Stimulated activated CD4-positive, alpha-beta T cell treated with anti-CD3 and anti-CD28 coated beads, Interleukin-4, amount 100 ng/mL, for 1 hour (primary cell): ENCODE measurements at places on chromosomes 5 and 9.

- no peak for DNase-seq
Measured at GRCh38 chr5:6722015-6722414, 8.8 kb downstream of the TENT4A start.

- DNase-seq, result no peak
Measured at GRCh38 chr9:98790134-98790841, 6.1 kb downstream of the ANKS6 start.

- no peak for DNase-seq
Measured at GRCh38 chr5:97097326-97098230, 44.8 kb downstream of the LIX1 start.

- DNase-seq, result no peak
Measured at GRCh38 chr9:91929331-91929730, 20.7 kb downstream of the ROR2 start.

DNA sequence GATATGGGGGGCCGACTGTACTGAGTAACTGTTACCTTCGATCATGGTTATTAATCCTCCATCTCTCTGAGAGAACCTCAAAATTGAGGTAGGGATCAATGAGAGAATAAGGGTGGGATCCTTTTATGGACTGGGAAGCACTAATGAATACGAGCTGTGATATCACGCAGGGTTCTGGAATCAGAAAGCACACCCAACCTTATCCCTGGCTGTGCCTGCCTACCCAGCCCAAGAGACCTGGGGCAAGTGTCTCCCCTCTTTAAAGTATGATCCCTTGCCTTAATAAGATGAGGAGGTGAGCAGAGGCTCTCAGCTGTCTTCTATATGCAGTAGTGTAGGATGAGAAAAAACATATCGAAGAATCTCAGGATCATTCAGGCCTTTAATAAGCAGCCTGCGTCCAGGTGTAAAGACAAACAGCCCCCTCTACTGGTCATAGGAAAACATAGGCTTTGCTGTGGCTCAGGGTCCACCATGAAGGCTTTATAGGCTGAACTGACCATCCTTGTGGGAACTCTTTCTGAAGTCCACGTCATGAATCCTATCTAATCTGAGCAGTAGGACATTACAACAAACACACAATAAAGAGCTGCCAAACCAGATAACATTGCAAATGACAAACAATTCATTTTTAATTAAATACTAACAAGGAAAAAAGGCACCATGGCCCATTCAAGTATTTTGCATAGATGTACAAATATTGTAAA, 16.8 kb downstream of the NIPAL4 start:
- DNase-seq, result no peak

- peak; percentile 16 for DNase-seq
Measured at GRCh38 chr5:87121304-87122150, 146.2 kb upstream of the RASA1 start.

- DNase-seq, result no peak
Measured at GRCh38 chr9:12723409-12724028, 30.3 kb downstream of the TYRP1 start.

DNA sequence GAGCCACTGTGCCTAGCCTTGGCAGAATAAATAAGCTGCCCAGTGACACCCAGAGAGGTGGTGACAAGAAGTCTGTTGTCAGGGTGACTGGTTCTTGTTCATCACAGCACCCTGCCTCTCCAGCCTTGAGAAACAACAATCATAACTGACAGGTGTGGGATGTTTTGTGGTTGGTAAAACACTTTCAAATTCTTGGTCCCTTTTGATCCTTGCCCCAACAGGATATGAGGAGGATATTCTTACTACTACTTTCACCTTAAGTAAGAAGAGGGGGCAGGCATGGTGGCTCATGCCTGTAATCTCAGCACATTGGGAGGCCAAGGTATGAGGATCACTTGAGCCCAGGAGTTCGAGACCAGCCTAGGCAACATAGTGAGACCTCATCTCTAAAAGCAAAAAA, 14.2 kb upstream of the FRRS1L start:
- peak; percentile 20 for DNase-seq

- DNase-seq, result no peak
Measured at GRCh38 chr9:116280529-116280928, 126.9 kb downstream of the PAPPA start.

- peak; percentile 35 for DNase-seq
Measured at GRCh38 chr5:18745988-18746615, 1111.8 kb downstream of the TAF11L14 start.

DNA sequence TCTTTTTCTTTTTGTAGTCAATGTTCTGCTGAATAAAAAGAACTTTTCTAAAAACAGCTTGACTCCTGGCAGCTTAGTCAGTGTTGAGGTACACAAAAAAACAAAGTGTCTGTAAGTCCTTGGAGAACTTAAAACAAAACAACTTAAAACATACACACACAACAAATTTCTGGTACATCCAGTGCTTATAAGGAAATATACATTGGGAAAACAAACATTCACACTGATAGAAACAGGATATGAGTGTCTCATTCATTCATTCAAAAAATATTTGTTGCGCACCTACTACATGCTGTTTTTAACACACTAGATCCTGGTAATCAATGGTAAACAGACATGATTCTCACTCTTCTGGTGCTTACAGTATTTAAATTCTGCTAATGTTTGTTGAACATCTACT, 27.4 kb upstream of the MEGF9 start:
- no peak for DNase-seq

- DNase-seq, result no peak
Measured at GRCh38 chr9:136722093-136722968, 10.0 kb downstream of the DIPK1B start.

DNA sequence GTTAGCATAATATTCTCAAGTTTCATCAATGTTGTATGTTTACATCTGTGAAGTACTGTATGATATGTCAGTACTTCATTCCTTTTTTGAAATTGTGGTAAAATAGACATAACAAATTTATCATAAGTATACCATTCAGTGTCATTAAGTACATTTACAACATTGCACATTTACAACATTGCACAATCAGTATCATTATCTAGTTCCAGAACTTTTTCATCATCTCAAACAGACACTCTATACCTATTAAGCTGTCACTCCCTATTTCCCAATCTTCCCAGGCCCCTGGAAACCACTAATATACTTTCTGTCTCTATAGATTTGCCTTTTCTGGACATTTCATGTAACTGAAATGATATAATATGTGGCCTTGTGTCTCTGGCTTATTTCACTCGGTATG, 75.1 kb upstream of the ATG10 start:
- DNase-seq, result no peak

GRCh38 chr9:37447111-37447510, 18.1 kb downstream of the ZBTB5 start:
- no peak for DNase-seq

DNA sequence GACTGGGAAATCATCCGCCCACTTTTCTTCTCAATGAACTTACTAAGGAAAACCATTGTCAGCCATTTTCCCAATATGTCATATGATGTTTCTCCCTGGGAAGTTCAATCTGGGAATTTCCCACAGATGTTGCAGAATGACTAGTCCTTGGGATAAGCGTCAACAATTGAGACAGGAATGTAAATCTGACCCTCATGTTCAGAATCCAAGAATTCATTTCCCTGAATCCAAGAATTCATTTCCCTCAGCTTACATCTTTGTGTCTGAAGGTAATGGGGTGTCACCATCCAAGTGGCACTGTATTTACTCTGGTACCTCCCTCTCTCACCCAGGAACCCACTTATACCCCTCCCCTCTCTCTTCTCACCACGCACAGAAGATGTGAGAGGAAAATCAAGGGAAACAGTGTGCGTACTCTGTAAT, 7.4 kb downstream of the KLF9 start:
- DNase-seq, result no peak

DNA sequence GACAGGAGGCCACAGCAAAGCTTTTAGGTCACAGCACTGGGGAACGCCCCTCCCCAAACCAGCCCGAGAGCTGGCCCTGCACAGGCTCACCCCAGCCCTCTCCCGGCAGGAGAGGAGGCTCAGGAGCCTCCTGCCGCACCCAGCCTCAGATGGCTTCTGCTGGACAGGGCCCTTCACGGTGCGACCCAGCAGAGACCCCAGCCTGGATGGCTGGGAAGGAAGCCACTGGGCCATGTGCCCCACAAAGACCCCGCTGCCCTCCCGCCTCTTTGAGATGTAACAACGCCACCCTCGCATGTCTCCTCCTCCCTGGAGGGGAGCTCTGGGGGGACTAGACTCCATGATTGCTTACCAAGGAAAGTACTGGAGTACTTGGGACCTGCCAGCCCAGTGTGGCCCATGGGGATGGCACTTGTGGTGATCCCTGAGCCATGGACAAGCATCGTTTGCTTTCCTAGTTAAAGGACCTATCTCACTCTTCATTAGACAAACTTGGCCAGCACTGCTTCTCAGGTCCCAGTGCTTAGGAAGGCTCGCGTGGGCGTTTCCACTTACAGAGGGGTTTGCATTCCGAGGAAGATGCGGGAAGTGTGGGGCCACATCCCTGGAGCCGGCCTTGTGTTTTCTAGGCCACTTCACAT, 9.0 kb downstream of the MYMK start:
- no peak for DNase-seq

- no peak for DNase-seq
Measured at GRCh38 chr9:136564379-136564988, 18.6 kb upstream of the NOTCH1 start.

- no peak for DNase-seq
Measured at GRCh38 chr5:593511-593910, 18.6 kb upstream of the CEP72 start.

DNA sequence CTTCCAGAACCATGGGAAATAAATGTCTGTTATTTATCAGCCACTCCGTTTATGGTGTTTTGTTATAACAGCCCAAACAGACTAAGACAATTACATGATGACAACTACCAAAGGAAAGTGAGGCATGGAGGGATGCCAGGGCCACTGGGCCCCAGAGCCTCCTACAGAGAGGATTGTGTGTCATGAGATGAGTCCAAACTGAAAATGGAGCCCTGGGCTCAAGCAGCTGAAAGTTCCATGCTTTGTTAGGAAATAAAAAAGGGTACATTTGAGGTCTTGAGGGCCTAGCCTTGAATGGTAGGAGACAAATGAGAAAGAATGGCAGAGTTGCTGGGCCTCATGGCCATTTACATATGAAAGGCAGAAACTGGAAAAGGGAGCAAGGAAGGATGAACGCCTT, 586.5 kb downstream of the CETN3 start:
- DNase-seq, result no peak

GRCh38 chr5:112479418-112479817, 60.3 kb upstream of the EPB41L4A start:
- no peak for DNase-seq

- no peak for DNase-seq
Measured at GRCh38 chr9:128344931-128345605, 4.7 kb downstream of the SLC27A4 start.

- no peak for DNase-seq
Measured at GRCh38 chr9:4214486-4214885, 85.4 kb downstream of the GLIS3 start.

GRCh38 chr5:40223884-40224402, 455.8 kb upstream of the PTGER4 start:
- DNase-seq, result peak; percentile 12

DNA sequence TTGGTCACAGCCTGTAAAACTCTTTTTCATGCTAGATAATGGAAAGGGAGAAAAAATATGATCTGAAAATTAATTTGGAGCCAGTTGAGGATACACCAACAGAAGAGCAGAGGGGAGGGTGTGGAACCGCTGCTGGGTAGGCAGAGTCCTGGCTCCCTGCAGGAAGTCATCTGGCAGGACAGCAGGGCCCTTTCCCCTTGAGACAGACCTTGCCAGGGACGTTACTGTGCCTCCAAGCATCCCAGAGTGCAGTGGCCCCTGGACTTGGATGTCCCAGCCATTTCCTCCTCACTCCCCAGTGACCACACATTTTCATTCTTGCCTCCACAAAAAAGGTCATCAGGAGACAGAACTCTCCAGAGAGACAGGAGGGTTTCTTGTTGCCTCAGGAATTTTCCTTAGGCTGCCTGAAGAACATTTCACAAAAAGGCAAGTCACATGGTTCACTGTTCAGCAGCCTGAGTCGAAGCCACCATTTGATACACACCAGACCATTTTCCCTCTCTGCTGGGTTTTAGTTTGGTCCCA, 5.9 kb downstream of the TRPM3 start:
- DNase-seq, result no peak

GRCh38 chr9:89388084-89388867, 70.0 kb downstream of the SECISBP2 start:
- DNase-seq, result no peak

DNA sequence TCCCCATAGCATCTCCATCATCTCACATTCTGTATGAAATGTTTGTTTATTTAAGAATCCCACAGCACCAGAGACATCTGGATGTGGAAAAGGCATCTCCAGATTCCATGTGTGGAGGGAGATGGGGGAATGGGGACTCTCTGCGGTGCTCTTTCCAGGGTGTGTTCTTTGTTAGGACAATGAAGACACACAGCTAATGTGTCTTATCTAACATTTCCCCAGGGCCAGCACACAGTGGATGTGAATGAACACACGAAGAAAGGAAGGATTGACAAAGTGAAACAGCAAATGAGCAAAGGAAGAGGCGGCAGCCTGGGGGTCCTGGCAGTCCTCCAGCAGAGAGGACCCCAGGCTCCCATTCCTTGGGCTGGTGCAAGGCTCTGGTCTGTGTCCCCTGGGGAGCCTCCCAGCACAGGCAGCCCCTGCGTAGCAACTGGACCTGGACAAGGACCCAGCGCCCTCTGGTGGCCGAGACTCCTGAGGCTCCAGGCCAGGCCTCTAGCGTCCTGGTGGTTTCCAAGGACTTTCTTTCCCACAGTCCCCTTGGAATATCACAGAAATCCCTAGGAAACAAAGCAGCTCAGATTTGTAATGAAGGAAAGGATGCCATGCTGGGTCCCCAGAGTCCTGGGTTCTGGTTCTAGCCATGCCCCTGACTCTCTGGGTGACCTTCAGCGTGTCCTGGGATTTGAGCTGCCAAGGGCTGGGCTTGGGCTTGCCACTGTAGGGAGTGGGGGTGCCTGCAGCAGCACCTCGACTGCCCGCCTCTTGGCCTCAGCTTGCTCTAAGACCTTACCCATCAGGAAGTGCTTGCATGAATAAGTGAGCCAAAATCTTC, 3.5 kb upstream of the PDLIM7 start:
- DNase-seq, result peak; percentile 90

DNA sequence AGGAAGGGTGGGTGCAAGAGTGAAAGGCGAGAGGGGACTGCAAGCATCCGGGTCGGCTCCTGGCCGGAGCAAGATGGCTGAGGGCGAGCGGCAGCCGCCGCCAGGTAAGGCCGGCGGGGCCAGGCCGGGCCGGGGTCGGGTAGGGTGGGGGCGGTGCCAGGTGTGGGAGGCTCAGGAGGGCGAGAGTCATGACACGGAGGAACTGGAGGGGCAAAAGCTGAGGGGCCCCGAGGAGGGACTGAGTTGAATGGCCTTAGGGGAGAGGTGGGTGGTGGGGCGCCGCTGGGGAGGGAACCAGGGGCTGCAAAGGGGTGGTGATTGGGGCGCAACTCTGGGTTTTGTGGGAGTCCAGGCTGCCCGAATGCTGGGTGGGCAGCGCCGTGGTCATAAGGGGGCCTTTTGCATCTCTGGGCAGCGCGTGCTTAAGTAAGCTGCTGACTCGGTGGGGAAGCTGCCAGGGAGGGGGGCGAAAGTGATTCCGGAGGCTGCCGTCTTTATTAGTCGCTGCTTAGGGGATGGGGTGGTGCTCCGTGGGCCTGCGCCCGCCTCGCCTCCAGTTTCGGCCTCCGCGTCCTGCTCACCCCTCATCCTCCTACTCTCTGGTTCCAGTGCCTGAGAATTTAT, 425 bp downstream of the PTPA start:
- DNase-seq, result peak; percentile 44

- no peak for DNase-seq
Measured at GRCh38 chr9:132003319-132003704, 76.4 kb downstream of the MED27 start.

GRCh38 chr5:321726-322251, 275 bp downstream of the AHRR start:
- DNase-seq, result no peak

GRCh38 chr5:80504833-80505232, 16.9 kb downstream of the FAM151B start:
- no peak for DNase-seq
